Fibroblast of upper back skin (primary cell): ENCODE measurements at places on chromosomes 2 and 18.

GRCh38 chr18:37335409-37335736 is 230.2 kb downstream of the CELF4 start:
- peak; percentile 26 for DNase-seq

- DNase-seq = peak; percentile 42
Measured at GRCh38 chr2:189142893-189143759, 36.4 kb downstream of the COL5A2 start.

DNA sequence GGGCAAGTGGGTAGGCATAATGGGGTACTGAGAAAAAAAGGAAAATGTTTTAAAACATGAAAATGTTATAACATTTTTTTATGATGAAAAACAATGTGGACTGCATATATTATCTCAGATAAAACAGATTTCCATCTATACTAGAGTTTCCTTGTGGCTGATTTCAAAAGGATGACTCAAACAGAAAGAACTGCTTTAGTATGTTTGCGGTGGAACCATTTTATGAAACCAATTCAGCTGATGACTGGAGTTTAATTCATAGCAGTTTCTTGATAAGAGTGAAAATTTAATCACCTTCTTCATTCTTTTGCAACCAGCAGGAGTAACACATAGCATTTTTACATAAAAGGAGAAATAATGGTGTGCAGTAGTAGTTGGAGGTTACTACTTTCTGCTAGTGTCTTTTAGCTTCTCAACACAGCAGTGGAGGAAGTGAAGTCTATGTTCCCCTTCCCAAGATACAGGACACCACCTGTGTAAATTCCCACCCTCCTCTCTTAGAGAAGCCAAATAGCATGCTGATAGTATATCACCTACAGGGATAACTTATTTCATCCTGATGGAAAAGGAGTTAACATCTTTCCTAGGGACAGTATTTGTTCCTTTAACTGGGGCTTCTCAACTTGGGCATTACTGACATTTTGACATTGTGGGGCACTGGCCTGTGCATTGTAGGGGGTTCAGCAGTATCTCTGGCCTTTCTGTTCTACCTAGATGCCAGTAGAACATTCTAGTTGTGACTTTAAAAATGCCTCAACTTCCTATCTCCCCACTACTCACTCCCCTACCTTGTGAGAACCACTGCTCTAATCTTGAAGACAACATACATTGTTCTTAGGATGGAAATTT is 29.9 kb downstream of the PELI1 start:
- DNase-seq = peak; percentile 82

- DNase-seq = no peak
Measured at GRCh38 chr2:104885119-104885782, 31.3 kb downstream of the POU3F3 start.

GRCh38 chr2:174711206-174711605 is 53.1 kb downstream of the CHRNA1 start:
- no peak for DNase-seq

DNA sequence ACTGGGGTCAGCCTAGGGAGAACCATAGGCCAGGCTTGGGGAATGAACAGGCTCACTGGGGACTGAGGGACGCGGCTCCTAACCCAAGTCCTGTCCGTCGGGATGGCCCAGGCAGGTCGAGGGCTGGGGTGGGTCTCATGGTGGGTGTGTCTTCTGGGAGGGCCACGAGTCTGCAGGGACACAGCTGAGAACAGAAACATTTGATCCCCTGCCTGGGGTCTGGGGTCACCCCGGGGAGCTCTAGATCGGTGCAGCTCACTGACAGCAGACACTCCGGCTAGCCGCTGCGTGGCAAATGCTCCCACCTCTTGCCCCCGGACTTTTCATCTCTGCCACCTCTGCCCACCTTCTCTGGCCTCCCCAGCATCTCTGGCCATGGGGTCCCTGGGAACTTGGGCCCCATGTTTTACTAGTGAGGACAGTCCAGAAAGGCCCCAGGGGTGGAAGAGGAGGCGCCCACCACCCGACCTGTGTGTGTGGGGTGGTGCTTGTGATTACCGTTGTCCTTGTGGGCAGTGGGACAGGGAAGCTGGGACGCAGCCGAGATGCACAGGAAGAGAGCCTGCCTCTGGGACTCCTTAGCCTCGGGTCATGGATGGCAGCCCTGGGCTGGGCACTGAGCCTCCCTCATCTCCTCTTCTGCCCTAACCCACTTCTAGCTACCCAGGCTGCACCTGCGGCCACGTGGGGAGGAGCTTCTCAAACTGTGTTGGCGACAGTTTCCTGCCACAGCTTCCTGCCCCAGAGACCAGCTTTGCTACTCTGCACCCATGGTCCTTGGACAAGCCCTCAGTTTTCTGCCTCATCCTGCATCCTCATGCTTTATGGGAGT is 4.9 kb downstream of the ZAP70 start:
- DNase-seq = no peak

- peak; percentile 13 for DNase-seq
Measured at GRCh38 chr2:86807468-86808275, 17.0 kb upstream of the CD8A start.

DNA sequence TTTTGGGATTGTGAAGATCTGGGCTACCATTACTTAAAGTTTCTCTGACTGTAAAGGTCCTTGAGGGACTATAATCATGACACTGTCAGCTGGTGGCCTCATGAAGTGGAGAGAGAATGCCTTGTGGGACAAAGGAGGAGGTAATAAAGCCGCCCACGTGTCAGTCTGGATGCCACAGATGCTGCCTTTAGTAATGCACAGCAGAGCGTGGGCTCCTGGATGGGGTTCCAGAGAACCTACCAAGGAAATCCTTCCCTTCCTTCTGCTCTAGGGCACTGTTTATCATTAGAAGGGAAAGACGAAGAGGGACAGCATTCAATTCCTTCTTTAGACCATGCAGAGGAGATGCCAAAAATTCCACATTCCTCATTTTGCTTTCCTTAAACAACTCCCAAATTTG is 63.5 kb downstream of the COL5A2 start:
- DNase-seq = peak; percentile 30
